ENCODE measurements at places on chromosomes 13 and 19.

GRCh38 chr13:42174344-42175162 is 97.4 kb upstream of the AKAP11 start:
- no peak for DNase-seq

DNA sequence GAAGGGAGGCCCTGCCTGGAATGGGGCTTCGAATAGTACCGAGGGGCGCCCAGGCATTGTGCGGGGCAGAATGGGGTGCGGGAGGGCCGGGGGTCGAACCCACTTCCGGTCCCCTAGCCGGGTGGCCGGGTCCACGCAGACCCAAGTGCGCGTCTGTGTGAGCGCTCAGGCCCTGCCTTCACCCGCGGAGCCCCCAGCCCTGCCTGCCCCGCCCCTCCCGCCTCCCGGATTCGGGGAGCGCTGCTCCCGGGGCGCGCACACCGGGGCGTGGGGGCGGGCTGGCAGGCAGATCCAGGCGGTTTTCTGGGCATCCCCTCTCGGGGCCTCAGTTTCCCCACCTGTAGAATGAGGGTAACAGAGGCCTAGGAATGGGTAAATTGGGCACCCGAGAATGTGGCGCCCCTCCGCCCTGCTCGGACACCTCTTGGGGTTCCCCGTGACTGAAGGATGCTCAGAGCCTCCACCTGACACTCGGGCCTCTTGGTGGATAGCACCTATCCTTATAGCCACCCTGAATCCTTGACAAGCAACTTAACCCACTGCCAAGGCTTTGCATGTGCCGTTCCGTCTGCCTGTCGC is 682 bp downstream of the PIK3R2 start:
- peak; percentile 80 for DNase-seq

DNA sequence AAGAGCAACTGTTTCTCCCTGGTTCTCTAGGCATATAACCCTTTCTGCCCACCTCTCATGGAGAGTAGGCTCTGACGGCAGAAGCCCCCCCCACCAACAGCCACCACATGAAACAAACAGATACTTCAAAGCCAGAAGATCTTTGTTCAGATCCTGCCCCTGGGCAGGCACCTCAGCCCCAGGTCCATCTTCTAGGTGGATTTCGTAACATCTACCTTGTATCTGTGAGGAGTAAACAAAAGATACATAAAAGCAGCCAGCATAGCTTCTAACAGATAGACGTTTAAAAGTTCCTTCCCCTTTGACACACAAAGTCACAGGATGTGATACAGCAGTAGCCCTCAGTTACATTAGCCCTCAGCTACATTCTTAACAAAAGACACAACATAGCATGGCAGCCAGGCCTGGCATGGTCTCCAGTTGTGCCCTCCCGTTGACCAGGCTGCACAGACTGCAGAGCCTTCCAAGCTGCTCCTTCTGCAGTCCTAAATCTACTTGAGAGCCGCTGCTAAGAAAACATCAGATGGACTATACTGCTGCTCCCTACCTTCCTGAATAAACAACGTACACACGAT is 35.4 kb downstream of the BRD4 start:
- DNase-seq, result no peak

GRCh38 chr13:104206450-104207044 is 1140.3 kb upstream of the SLC10A2 start:
- DNase-seq, result no peak

DNA sequence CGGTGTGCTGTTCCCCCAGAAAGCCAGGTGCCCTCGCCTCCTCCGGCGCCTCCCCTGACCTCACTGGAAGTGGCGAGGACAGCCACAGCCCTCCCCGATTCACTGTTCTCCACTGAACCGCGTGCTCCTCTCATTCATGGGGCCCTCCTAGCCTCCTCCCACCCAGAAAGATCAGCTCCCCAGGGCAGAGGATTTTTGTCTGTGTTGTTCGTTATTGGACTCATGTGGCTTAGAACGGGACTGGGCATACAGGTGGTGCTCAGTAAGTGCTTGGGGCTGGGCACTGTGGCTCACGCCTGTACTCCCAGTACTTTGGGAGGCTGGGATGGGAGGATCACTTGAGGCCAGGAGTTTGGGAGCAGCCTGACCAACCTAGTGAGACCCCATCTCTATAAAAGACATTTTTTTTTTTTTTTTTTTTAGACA is 3.8 kb downstream of the PRTN3 start:
- DNase-seq, result no peak
